ENCODE measurements at places on chromosomes 11 and 22.

GRCh38 chr11:12653729-12654128, 20.5 kb upstream of the TEAD1 start:
- no peak for DNase-seq

GRCh38 chr11:120066738-120067437, 71.0 kb downstream of the TRIM29 start:
- no peak for DNase-seq

GRCh38 chr11:8601376-8602133, 7.5 kb upstream of the STK33 start:
- DNase-seq = no peak

DNA sequence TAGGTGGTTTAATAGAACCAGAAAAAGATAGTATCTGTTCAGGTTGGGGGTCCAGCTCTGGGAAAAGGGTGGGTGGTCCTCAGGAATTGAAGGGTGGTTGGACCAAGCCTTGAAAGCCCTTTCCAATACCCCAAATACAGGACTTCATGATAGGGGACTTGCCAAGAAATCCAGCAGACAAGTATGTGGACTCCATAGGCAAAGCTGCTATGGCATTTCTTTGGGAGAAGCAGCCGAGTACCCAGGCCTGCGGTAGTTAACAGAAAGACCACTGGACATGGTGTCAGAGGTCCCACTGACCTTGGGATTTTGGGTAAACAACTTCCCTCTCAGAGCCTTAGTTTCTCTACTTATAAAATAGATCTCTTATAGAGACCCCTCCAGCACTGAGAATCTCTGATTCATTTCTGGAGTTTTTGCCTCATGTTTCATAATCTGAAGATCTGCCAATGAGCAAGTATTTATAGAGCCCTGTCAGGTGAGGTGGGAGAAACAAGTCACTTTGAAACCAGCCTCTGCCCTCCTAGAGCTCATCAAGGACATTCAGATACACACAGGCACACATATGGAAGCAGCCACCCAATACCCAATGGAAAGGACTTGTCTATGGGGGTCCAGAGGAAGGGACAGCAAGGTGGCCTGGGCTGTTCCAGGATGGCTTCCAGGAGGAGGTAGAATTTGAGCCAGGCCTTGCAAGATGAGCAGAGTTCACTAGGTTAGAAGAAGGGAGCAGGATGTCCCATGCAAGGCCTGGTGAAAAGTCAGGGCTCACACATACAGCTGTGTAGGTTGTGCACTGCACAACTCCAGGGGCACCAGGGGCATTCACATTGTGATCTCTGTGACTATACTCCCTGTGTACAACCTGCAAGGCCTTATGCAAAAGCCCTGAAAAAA, 31.0 kb upstream of the ACCSL start:
- no peak for DNase-seq

- DNase-seq = no peak
Measured at GRCh38 chr11:102610200-102610599, 14.9 kb downstream of the MMP20 start.

GRCh38 chr11:92852946-92853345, 116.5 kb upstream of the MTNR1B start:
- no peak for DNase-seq

- no peak for DNase-seq
Measured at GRCh38 chr22:40635940-40636379, 559 bp downstream of the MRTFA start.

GRCh38 chr22:48894804-48895250, 932.8 kb downstream of the BRD1 start:
- no peak for DNase-seq

DNA sequence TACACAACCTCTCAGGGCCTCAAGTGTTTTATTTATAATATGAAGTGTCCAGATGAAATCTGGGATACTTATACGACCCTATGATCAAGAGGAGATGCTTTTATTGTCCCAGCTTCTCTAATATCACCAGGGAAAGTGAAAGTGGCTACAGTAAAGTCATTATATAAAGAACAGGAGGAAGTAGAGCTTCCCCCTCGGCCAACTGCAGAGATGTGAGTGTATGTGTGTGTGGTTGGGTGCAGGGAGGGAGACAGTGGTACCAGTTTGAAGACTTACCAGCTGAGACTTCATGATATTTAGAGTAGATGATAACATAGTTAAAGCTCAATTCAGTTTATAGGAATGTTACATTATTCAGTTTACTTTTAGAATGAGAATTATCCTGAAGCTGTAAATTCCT, 373.6 kb upstream of the DDI1 start:
- no peak for DNase-seq

Measured in kidney capillary endothelial cell (primary cell).